ENCODE measurements at places on chromosomes 7 and 10.

- no peak for DNase-seq
Measured at GRCh38 chr10:23344241-23344841, at the start of gene C10orf67. C10orf67 (minus strand) TSS chr10:23344797; CDS start chr10:23344774, 23 bp downstream.

DNA sequence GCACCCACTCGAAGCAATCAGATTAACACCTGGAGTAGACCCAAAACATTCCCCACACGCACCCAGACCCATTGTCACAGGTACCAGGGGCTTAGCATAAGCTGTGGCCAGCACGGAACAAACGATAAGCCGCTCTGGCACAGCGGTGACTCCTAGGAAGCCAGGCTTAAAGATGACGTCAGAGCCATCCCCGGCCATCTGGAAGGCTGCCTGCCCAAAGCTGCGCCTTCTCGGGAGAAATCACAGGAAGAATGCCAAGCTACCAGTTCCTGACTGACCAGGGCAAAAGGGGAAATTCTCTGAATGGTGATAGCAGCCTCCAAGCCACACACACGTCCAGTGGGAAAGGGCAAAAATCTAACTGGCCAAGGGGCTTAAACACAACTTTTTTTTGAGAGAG, 13.0 kb upstream of the WIPI2 start:
- peak; percentile 74 for DNase-seq

DNA sequence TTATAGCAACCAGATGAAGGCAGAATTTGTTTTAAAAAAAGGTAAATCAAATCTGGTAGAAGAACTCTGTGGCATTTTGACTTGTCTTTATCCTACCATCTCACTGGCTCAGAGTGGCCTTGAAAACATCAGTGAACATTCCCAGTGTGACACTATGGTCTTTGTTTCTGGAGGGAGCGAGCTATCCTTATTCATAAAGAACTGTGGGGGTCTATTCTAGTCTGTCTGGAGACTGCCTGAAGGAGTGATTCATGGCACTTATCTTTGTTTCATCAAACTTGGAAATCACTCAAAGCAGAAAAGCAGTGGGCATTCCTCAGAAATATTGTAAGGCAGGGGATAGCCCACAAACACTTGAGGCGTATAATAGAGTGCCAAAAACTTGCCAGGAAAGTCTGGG, 719.1 kb downstream of the PCDH15 start:
- DNase-seq = no peak

DNA sequence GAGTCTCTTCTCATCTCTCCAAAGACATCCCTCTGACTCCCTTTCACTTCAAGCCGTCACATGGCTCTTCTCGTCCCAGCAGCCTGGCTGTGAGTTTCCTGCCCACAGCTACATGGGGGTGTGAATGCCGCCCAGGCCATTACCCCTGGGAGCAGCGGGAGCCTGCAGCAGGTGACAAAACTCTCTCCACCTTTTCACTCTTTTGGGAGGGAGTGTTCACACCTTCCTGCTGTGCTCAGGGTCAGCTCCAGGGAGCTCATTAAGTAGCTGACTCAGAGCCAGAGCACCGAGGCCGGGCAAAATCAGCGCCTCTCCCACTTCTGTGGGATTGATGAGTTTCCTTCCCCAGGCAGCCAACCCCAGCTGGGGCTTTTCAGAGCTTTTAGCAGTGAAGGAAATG, 271.3 kb downstream of the TYW1 start:
- no peak for DNase-seq

DNA sequence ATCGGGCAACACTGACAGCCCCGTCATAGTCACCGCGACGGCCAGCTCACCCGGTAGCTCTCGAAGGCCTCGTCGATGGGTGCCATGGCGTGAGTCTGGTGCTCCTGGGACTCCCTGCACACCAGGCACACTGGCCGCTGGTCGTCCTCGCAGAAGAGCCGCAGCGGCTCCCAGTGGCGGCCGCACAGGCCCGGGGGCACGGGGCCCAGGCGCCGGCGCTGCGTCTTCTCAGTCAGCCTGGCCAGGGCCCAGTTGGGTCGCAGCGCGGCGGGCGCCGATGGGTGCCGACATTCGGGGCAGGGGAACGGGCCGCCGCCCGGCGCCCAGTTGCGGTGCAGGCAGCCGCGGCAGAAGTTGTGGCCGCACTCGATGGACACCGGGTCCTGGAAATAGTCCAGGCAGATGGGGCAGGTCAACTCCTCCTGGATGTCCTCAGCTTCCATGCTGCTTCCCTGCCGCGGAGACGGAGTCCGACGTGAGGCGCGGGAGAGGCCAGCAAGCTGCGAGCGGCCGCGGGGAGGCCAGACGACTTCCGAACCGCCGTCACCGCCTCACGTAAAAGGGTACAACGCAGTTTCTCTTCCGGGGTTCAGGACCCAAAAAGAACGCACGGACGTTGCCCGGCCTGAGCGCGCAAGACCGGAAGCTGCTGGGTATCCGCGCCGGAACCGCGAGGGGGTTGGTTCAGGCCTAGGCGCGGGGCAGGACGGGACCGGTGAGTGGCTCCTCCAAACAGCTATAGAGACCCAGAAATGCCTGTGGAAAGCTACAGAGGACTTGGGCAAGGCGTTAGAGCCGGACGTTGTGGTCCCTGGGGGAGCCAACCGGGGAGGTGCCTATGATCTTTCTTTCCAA, at the start of gene TRIM4:
Gene TRIM4 (minus strand): TSS at position 572 of the 855 bp plus-strand sequence. CDS start 129 bp downstream, at position 443.
- peak; percentile 94 for DNase-seq

GRCh38 chr7:152130658-152131590, 105.5 kb downstream of the GALNT11 start:
- DNase-seq = no peak

DNA sequence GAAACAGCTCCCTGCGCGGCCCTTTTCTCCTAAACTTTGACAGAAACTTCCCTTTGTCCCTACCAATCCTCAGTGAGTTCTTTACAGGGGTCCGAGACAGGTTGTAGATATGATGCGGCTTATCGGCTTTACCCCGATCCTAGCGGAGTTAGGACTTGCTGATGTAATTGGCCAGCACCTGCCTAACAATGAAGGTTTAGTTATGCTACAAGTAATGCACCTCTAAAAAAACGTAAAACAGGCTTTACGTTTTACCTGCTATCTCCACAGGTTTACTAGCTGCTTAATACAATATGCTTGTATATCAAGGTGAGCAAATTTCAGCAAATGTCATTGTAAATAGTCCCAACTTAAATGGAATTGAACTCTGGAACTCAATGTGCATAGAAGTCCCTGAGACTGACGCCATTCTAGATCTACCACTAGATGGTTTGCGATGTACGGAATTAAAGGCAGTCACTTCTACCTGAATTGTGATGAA, 697 bp upstream of the SNX13 start:
- DNase-seq = no peak

- DNase-seq = no peak
Measured at GRCh38 chr10:91901784-91902677, 7.3 kb downstream of the FGFBP3 start.

DNA sequence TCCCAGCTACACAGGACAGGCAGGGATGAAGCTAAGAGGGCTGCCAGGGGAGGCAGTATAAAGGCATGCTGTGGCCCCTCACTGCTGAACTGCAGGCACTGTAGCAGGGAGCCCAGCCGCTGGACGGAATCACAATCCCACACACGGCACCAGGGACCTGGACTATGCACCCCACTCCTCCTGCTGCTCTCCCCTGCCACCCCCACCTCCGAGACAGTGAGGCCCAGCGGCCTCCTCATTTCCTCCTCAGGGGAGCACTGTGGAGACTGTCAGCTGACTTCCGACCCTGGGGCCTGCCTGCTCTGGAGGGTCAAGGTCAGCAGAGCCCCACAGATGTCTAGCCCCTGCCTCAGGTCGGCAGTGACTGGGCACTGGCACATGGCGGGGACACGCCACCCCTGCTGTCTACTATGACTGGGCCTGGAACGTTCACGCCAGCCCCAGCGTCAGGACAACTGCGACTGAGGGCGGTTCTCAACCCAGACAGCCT, 92.7 kb downstream of the FAM53B start:
- no peak for DNase-seq

DNA sequence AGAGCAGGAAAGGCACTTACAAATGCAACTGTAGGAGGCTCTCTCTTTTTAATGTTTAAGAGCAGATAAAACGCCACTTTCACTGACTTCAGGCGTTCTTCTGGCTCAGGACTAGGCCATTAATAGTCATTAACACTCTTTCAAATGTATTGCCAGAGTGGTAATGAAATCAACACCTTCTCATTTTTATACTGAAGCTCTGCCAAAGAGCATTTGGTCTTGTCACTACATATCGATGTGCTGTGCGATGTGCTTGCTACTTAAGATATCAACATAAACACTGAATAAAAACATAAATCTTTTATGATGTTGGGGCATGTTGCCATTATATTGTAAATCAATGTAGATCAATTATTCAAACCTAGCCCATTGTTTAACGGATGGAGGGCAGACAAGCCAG, 634.7 kb downstream of the ARL4A start:
- no peak for DNase-seq

DNA sequence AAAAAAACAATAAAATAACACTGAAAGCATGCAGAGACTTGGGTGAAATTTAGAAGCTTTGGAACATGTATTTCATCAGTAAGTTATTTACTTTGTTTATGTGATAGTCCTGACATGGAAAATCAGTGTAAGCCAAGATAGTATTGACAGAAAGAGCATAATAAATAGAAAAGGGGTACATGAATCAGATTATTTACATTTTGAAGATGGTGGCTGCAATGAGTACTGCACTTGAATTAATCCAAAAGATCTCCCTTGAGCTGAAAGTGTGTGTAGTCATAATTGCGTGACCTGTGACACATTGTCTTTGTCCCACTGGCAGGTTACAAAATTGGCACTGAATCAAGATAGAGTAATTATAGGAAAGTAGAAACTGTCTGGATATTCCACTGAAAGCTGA, 562.9 kb downstream of the GFRA1 start:
- DNase-seq = no peak

DNA sequence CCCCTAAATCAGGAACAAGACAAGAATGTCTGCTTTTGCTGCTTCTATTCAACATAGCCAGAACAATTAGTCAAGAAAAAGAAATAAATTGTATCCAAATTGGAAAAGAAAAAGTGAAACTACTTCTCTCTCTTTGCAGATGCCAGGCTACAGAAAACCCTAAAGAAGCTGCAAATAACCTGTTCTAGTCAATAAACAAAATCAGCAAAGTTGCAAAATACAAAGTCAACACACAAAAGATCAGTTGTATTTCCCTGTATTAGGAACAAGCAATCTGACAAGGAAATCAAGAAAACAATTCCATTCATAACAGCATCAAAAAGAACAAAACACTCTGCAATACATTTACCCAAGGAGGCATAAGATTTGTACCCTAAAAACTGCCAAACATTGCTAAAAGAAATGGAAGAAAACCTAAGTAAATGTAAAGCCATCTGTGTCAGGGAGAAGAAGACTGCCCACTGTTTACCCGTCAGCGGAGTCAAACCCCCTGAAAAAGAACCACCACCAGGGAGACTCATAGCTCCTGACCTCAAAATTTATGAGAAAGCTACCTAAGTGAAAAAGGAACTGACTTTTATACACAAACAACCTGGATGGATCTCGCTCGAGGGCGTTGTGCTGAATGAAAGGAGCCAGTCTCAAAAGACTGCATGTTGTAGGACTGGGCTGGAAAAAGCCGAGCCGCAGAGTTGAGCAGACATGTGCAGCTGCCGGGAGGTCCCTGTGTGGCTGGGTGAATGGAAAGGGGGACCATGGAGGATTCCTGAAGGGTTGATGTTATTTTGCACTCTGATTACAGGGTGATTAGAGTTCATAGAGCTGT, 263.1 kb downstream of the MAD1L1 start:
- DNase-seq = no peak

- DNase-seq = peak; percentile 83
Measured at GRCh38 chr7:32204361-32205018, 134.3 kb upstream of the PDE1C start.

DNA sequence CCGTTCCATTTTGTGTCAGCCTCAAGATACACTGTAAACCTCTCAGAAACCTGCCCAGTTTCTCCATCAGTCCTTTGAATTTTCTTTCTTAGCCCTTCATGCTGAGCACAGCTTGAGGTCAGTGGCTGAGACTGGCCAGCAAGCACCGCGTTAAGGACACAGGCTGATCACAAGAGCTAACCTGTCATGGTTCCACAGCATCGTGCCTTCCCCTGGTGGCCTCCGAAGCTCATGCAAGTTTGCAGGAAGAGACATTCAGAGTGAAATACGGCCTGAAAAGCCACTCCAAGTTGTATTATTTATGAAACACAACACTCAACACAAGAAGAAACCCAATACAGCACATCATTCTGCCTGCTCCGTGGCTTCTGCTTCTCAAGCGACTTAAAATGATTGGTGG, 57.0 kb upstream of the PFKP start:
- no peak for DNase-seq

- no peak for DNase-seq
Measured at GRCh38 chr7:98456866-98457265, 56.0 kb upstream of the BAIAP2L1 start.

- DNase-seq = no peak
Measured at GRCh38 chr7:123410273-123410904, 124.0 kb downstream of the IQUB start.

- no peak for DNase-seq
Measured at GRCh38 chr10:95295031-95295755, 4.4 kb upstream of the PDLIM1 start.

DNA sequence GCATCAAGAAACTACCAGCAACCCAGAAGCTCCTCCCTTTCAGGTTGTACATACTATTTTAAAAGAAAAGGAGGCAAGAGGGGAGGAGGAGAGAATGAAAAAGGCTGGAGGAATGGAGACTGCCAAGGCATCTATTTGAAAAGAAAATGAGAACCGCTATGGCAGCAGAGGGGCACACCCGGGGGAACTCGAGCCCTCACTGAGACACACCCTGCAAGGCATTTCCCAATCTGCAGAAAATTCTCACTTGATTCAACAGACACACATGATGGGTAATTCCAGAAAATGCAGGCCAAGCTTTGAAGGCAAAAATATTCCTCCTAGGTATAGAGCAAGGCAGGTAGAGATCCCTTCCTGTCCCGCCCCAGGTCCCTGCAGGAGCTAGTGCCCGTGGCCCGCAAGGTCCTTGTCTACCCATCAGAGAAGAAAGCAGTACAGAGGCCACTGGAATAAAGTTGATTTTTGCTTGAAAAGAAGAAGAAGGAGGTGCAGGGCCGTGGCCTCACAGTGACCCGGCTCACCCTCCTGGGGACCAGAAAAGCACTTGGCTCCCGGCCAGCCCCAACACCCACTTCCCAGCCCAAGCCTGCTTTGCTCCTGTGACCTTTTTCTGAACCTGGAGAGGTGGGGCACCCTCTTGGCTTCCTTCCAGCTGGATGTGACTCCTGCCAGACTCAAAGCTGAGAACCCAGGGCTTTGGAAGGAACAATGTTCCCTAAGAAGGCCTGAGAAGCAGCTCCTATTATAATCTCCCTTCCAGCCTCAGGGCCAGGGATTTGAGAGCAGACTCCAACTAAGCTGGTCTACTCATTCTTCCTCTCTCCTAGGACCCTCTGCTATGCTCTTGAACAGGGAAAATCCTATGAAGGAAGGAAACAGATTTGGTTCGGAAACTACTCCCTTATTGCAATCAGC, 6.2 kb upstream of the PIK3CG start:
- no peak for DNase-seq

- DNase-seq = no peak
Measured at GRCh38 chr7:100640517-100641440, 573 bp downstream of the TFR2 start.

DNA sequence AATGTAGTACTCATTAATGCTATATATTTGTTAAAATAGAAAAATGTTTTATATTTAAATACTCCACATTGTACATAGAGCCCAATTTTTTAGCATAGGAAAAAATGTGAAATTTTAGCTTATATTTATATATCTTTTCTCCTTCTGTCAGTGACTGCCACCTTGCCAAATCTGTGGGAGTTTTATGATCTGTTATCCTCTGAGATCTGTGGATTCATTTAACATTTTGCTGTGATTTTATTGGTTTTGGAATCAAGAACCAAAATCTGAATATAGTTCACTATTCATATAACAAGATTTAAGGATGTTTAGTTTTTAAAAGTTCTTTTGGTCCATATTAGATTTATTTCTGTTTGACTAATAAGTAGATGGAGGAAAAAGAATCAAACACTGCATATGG, 127.9 kb downstream of the PPP1R9A start:
- no peak for DNase-seq
